Stomach (tissue), 19 donors: ENCODE measurements at places on chromosomes 5 and 9. TPM values are rescaled to one million over a fixed set of nuclear protein-coding genes. Genes with fewer than 3 reads are reported as not detected.

- DNase-seq, result no peak
These were observed 20.1 kb downstream of the ZNF462 start for GRCh38 chr9:106883030-106883429.

DNA sequence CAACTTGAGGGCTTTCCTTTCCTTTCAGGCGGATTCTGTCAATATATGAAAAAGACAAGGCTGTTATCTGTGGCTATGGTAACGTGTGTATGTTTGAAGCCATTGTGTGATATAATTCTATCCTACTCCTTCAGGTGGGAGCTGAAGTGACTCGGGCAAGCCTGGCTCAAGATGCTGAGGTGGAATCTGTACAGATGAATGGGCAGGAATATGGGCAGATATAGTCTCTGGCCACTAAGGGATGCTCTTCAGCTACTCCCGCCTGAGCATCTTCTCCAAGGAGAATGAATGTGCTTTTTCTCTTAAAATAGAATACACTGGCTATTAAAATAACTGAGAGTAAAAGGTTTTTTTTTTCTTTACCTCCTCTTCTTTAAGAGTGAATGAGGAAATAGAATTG lies 244.8 kb downstream of the ADGRV1 start:
- DNase-seq, result no peak

GRCh38 chr9:89863141-89863540 lies 258.3 kb downstream of the GADD45G start:
- DNase-seq, result no peak

DNA sequence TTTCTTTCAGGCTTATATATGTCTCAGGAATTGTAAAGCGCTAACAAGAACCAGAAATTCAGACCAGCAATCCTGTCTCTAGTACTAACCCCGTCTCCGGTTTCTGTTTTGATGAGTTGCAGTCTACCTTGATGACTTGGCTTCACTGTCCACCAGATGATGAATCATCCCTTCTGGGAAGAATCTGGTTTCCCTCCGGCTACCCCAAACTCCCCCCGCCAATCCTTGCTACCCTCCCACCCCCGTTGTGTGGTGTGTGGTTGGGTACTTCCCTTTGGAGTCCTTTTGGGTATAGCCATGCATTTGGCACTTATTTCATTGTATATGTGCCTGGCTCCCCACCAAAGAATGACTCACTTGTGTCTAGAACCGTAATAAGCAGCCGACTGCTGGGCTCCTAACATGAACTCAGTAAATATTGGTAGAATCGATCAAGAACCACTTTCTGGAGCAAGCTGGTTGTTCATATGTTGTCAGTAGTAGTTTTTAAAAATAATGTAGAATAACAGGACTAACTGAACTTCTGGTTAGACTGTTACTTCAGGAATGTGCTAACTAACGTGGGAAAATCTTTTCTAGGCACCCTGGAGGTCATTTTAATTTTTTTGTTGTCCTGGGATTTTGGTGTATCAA lies 8.3 kb upstream of the TGFBI start:
- DNase-seq, result peak; percentile 58

DNA sequence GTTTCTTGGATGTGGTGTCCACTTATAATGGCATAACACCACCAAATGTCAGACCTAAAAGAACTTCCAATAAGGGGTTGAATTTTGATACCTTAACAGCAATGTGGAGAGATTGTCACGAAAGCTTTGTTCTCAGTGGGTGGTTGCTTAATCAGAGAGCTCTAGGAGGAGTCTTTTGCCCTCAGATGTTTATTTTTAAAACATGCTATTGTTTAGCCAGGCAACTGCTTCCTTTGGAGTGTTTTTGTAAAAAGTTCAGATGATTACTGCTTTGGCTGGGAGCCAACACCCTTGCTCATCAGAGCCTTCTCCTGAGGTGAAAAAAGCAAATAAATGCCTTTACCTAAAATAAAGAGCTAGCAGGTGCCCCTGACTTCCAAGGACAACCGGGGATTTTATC lies 65.0 kb downstream of the SLC1A1 start:
- no peak for DNase-seq

- DNase-seq, result no peak
These were observed 592.2 kb downstream of the ANXA1 start for GRCh38 chr9:73743826-73744225.

DNA sequence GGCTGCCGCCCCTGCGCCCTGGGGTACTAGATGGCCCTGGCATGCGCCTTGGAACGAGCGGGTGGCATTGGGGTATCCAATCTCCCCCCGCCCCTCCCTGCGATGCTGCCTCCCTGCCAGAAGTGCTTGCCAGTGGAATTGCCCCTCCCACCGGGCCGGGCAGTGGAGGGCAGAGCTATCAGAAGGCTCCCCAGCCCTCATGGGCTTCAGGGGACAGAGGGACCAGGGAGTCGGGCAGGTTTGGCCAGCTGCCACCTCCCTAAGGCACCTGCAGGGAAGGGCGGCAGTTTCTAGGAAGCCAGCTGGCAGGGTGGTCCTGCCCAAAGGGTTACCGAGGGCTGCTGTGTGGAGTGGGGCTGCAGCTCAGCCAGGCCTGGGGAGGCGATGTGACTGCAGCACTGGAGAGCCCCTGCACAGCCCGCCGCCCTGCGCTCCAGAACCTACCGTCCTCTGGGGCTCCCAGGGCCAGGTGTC lies 52.8 kb upstream of the EGFL7 start:
- no peak for DNase-seq

DNA sequence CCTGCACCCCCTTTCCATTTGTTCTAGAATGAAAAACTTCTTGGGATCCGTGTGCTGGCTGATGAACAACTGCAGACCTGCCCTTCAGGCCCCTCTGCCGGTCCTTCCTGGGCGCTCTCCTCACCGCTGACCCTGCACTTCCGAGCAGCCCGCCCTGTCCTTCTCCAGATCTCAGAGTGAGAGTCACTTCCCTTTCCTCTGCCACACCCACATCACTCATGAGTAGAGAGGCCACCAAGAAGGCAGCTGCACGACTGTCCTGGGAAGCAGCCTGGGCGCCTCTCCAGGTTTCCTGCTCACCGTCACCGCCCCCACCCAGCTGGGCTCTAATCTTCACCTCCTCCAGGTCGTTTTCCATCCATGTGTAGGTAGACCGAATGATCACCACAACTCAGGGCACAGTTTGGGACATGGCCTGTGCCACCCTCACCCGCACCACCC lies 35.0 kb upstream of the NSMF start:
- DNase-seq, result no peak

The MOB3B gene
- total RNA-seq, result 6.4 TPM

The PCDHB9 gene
- 0.92 TPM for total RNA-seq

The UBE2QL1 gene
- total RNA-seq, result 0.58 TPM

The RNF14 gene
- 43.2 TPM for total RNA-seq

The ADAMTSL2 gene
- 3.3 TPM for total RNA-seq

The EGFLAM gene
- not detected for total RNA-seq
